Gastroesophageal sphincter (tissue), 4 donors: ENCODE measurements at places on chromosomes 2 and 18. TPM values are rescaled to one million over a fixed set of nuclear protein-coding genes. Genes with fewer than 3 reads are reported as not detected.

- no peak for ATAC-seq
These were observed 114.1 kb downstream of the COL6A3 start for GRCh38 chr2:237299906-237300305.

DNA sequence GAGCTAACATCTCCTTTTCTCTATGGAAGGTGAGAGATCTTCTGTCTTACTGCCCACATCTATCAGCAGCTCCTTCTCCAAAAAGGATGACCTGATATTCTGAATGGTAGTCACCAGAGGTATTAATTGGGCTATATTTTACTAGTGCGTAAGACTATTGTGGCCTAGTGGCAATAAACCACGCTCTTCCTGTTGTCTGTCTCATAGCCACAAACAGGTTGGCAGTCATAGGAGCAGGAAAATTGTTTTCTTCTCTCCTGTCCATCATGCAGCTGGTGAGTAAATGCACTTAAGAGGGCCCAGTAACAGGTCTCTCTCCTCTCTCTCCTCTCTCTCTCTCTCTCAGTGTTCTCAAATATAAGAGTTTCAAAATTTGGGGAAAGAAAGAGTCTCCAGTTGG is 856.8 kb upstream of the ACVR2A start:
- no peak for ATAC-seq

DNA sequence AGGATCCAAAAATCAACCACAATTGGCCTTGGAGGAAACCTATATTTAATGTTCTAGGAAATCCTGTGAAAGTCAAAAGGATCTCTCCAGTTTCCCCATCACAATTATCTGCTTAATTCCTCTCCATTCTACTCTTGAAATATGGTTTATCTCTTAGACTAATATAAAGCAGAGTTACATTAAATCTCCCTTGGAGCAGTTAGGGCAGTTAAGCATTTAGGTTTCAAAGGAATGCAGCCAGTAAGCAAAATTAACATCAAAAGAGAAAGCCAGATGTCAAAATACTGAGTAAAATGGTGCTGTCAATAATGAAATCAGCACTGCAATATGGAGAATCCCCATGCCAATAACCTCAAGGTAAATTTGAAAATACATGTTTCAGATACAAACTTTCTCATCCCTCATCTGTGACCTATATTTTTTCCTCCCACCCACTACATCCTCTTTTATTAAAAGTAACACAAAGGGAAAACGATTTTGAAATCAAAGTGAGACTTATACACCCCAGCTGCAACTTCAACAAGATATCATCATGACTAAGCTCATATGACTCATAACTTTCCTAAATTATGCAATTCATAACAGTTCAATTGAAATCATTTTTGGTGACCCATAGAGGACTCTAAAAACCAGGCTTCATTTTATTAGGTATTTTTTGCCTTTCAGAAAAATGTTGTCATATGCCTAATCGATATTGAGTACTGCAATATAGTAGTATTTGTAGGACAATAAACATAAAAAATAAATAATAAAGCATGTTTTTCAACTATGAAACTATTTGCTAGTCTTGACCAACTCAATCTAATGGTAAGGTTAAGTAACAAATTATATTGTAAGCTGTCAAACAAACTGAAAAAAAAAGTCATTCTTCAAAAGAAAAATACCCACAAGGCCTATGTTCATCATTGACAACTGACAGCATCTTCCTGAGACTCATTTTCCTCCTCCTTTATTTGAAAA is 3.1 kb downstream of the ADAM17 start:
- ATAC-seq, result peak; percentile 7

DNA sequence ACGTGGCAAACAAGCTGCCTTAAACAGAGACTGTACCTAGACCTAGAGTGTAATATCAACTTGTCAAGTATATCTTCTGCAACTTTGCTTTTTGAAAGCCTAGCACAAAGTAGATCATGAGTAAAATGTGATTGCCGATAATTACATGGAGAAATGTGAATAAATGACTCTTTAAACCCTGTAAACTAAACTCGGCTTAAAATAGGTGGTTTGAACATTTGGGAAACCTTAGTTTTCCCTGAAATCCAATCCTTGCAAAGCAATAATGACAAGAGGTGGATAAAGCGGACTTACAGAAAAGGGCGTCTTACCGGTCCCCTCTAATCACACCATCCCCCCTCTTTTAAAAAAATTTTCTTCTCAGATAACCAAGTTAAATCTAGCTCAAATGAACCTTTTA is 549 bp upstream of the PSMD14 start:
- no peak for ATAC-seq

- ATAC-seq, result no peak
These were observed 435.7 kb upstream of the SETBP1 start for GRCh38 chr18:44245019-44245418.

DNA sequence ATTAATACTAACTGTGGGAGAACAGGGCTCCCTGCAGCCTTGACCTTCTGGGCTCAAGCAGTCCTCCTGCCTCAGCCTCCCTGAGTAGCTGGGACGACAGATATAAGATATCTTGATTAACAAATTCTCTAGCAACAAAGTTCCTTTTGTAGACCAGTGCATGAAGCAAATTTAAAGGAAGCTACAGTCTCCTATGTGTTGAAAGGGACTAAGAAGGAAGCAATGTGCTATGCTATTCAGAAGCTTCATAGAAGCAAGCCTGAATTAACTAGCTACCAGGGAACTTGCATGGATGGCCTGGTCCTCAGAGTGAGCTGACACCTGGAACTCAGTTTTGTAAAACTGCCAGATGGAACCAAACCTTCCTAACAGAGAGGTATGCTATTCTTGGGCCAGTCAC is 33.2 kb downstream of the RAPH1 start:
- no peak for ATAC-seq

CPS1 gene
- 1.8 TPM for total RNA-seq
